ENCODE measurements at places on chromosomes 6 and 20. TPM values are rescaled to one million over a fixed set of nuclear protein-coding genes. Genes with fewer than 3 reads are reported as not detected.

- no peak for DNase-seq
- H3K36me3 ChIP-seq: no peaks in the 10 kb centered on the region
- H3K4me3 ChIP-seq: no peak overlapping the region
- H3K27ac ChIP-seq: no peak overlapping the region
- no peaks in the 10 kb centered on the region for H3K27me3 ChIP-seq
These were observed 224.8 kb downstream of the GJA1 start for GRCh38 chr6:121660277-121660676.

GRCh38 chr6:144897441-144897921 lies 612.3 kb downstream of the UTRN start:
- H3K36me3 ChIP-seq: peaks cover 21% of the 10 kb centered on the region
- no peak overlapping the region for H3K27ac ChIP-seq
- DNase-seq: no peak

DNA sequence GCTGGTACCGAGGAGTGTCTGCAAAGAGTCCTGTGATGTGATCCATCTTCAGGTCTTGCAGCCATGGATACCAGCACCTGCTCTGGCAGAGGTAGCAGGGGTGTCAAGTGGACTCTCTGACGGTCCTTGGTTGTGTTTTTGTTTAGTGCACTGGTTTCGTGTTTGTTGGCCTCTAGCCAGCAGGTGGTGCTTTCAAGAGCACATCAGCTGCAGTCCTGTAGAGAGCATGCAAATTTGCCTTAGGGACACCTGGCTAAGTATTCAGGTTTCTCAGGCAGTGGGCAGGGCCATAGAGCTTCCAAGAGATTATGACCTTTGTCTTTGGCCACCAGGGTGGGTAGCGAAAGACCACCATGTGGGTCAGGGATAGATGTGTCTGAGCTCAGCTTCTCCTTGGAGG lies 14.5 kb upstream of the RGS17 start:
- DNase-seq: peak; percentile 46
- H3K36me3 ChIP-seq: no peaks in the 10 kb centered on the region
- H3K4me1 ChIP-seq: no peaks in the 10 kb centered on the region
- no peaks in the 10 kb centered on the region for H3K27me3 ChIP-seq

- H3K36me3 ChIP-seq: no peaks in the 10 kb centered on the region
- no peak for DNase-seq
- no peak overlapping the region for H3K27ac ChIP-seq
These were observed 545.7 kb downstream of the PRKN start for GRCh38 chr6:162181741-162182401.

GRCh38 chr6:28615955-28616747 lies 90.5 kb downstream of the GPX5 start:
- no peak overlapping the region for H3K27ac ChIP-seq
- peak; percentile 81 for DNase-seq
- no peaks in the 10 kb centered on the region for H3K4me1 ChIP-seq
- H3K4me3 ChIP-seq: no peak overlapping the region
- no peaks in the 10 kb centered on the region for H3K27me3 ChIP-seq
- H3K36me3 ChIP-seq: no peaks in the 10 kb centered on the region

- H3K27me3 ChIP-seq: no peaks in the 10 kb centered on the region
- no peak for DNase-seq
- no peak overlapping the region for H3K27ac ChIP-seq
- H3K4me1 ChIP-seq: no peaks in the 10 kb centered on the region
- no peak overlapping the region for H3K4me3 ChIP-seq
- H3K36me3 ChIP-seq: no peaks in the 10 kb centered on the region
These were observed 370.7 kb downstream of the RFPL4B start for GRCh38 chr6:112717856-112718255.

GRCh38 chr20:24977797-24978196 lies 14.8 kb downstream of the APMAP start:
- DNase-seq: no peak
- no peak overlapping the region for H3K4me3 ChIP-seq
- H3K4me1 ChIP-seq: no peaks in the 10 kb centered on the region
- H3K36me3 ChIP-seq: peaks cover 75% of the 10 kb centered on the region

- no peaks in the 10 kb centered on the region for H3K27me3 ChIP-seq
- no peak overlapping the region for H3K4me3 ChIP-seq
- DNase-seq: no peak
- no peaks in the 10 kb centered on the region for H3K36me3 ChIP-seq
These were observed 140.9 kb downstream of the LPA start for GRCh38 chr6:160523223-160523622.

GRCh38 chr6:1609041-1609647 lies 571 bp upstream of the FOXC1 start:
- peak overlapping the region; percentile 49 for H3K4me3 ChIP-seq
- peaks cover 75% of the 10 kb centered on the region for H3K27me3 ChIP-seq
- no peaks in the 10 kb centered on the region for H3K36me3 ChIP-seq
- H3K27ac ChIP-seq: no peak overlapping the region

GRCh38 chr6:699319-699718 lies 6.4 kb upstream of the EXOC2 start:
- H3K36me3 ChIP-seq: no peaks in the 10 kb centered on the region
- H3K27me3 ChIP-seq: no peaks in the 10 kb centered on the region
- H3K4me1 ChIP-seq: peaks cover 2% of the 10 kb centered on the region
- no peak overlapping the region for H3K27ac ChIP-seq

- peaks cover 66% of the 10 kb centered on the region for H3K36me3 ChIP-seq
- no peak overlapping the region for H3K4me3 ChIP-seq
- no peaks in the 10 kb centered on the region for H3K27me3 ChIP-seq
- no peak for DNase-seq
- no peaks in the 10 kb centered on the region for H3K4me1 ChIP-seq
- H3K27ac ChIP-seq: no peak overlapping the region
These were observed 14.7 kb downstream of the PI16 start for GRCh38 chr6:36969240-36969691.

- H3K4me1 ChIP-seq: no peaks in the 10 kb centered on the region
- H3K27ac ChIP-seq: no peak overlapping the region
- DNase-seq: no peak
- H3K27me3 ChIP-seq: no peaks in the 10 kb centered on the region
- no peak overlapping the region for H3K4me3 ChIP-seq
These were observed 123.4 kb downstream of the C6orf118 start for GRCh38 chr6:165186041-165186440.

DNA sequence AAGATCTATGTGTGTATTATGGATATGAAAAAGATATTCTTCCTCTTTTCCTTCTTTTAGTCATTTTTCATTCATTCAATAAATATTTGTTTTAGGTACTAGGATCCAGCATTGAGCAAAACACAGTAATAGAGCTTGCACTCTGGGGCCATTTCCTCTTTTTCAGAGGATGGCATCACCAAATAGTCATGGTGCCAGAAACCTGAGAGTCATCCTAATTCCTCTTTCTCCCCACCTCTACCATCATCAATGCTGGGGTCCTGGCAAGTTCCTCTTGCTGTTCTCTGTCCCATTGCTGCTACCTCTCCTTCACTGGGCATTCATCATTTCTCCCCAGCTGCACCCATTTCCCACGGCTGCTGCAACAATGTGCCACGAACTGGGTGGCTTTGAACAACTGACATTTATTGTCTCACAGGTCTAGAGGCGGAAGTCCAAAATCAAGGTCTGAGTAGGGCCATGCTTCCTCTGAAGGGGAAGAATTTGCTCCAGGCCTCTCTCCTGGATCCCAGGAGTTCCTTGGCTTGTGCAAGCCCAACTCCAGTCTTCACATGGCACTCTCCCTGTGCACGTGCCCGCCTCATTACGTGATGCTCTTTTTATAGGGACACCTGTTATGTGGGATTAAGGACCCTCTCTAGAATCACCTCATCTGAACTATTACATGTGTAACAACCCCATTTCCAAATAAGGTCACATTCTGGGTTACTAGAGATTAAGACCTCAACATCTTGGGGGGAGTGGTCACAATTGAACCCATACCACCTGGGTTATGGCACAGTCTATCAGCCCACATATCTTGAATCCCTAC lies 9.5 kb upstream of the IGF2R start:
- H3K27ac ChIP-seq: no peak overlapping the region
- no peaks in the 10 kb centered on the region for H3K36me3 ChIP-seq
- H3K4me3 ChIP-seq: no peak overlapping the region
- H3K27me3 ChIP-seq: no peaks in the 10 kb centered on the region

- DNase-seq: no peak
- peaks cover 33% of the 10 kb centered on the region for H3K36me3 ChIP-seq
- H3K27me3 ChIP-seq: no peaks in the 10 kb centered on the region
- no peak overlapping the region for H3K27ac ChIP-seq
- no peak overlapping the region for H3K4me3 ChIP-seq
These were observed 141.7 kb downstream of the TMEM242 start for GRCh38 chr6:157181649-157182048.

- no peaks in the 10 kb centered on the region for H3K27me3 ChIP-seq
- no peaks in the 10 kb centered on the region for H3K4me1 ChIP-seq
- no peak overlapping the region for H3K4me3 ChIP-seq
- no peak for DNase-seq
These were observed 91.5 kb downstream of the RIMS1 start for GRCh38 chr6:71977884-71978283.

DNA sequence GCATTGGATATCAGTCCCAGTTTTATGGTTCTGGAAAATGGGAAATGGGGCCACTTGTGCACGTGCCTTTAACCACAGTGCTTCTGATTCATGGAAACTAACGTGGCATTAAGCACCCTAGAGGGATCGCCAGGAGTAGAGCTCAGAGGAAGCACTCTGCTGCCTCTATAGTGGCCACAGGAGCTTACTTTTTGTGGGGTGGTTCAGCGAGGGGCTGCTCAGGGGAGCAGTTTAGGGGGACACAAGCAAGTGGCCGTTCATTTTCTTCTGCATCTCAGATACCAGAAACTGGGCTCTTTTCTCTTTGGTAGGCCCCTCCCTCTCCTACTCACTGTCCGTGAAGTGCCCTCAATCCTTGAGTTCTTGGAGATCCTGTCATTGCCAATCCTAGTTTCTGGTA lies 28.5 kb downstream of the AGPAT4 start:
- H3K27ac ChIP-seq: no peak overlapping the region
- DNase-seq: no peak
- H3K4me1 ChIP-seq: no peaks in the 10 kb centered on the region
- no peaks in the 10 kb centered on the region for H3K27me3 ChIP-seq

- H3K27ac ChIP-seq: no peak overlapping the region
- peaks cover 5% of the 10 kb centered on the region for H3K4me1 ChIP-seq
- DNase-seq: no peak
- no peaks in the 10 kb centered on the region for H3K27me3 ChIP-seq
- no peaks in the 10 kb centered on the region for H3K36me3 ChIP-seq
These were observed 34.3 kb upstream of the TMEM30A start for GRCh38 chr6:75318900-75319299.

GRCh38 chr6:43812850-43813578 lies 43.0 kb downstream of the VEGFA start:
- no peak for DNase-seq
- no peak overlapping the region for H3K4me3 ChIP-seq
- no peaks in the 10 kb centered on the region for H3K4me1 ChIP-seq
- H3K36me3 ChIP-seq: no peaks in the 10 kb centered on the region
- H3K27me3 ChIP-seq: no peaks in the 10 kb centered on the region
- no peak overlapping the region for H3K27ac ChIP-seq

- H3K27ac ChIP-seq: no peak overlapping the region
- H3K36me3 ChIP-seq: no peaks in the 10 kb centered on the region
- H3K4me3 ChIP-seq: no peak overlapping the region
- no peaks in the 10 kb centered on the region for H3K4me1 ChIP-seq
- no peaks in the 10 kb centered on the region for H3K27me3 ChIP-seq
These were observed 103.2 kb upstream of the RIPOR2 start for GRCh38 chr6:25038999-25039398.

- H3K27me3 ChIP-seq: no peaks in the 10 kb centered on the region
- no peaks in the 10 kb centered on the region for H3K36me3 ChIP-seq
- no peak overlapping the region for H3K27ac ChIP-seq
These were observed 542.0 kb upstream of the RNF217 start for GRCh38 chr6:124420116-124420840.

DNA sequence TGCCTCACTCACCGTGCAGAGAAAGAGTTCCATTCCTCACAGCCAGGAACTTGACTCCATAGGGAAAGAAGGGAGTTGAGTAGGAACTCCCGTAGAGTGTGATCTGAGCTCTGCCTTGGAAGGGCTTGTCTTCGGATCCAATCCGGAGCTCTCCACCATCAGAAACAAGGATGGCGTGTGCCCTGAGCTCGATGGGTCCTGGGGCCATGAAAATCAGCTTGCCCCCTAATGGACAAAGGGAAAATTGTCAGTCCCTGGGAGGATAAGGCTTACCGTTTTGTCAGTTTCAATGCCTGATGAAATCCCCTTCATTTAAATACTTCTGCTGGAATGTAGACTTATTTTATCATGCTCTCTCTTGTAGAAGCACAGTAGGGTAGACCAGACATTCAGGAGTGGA lies 153.3 kb downstream of the PKHD1 start:
- peaks cover 10% of the 10 kb centered on the region for H3K36me3 ChIP-seq
- H3K4me3 ChIP-seq: no peak overlapping the region
- H3K27ac ChIP-seq: no peak overlapping the region
- DNase-seq: peak; percentile 75

DNA sequence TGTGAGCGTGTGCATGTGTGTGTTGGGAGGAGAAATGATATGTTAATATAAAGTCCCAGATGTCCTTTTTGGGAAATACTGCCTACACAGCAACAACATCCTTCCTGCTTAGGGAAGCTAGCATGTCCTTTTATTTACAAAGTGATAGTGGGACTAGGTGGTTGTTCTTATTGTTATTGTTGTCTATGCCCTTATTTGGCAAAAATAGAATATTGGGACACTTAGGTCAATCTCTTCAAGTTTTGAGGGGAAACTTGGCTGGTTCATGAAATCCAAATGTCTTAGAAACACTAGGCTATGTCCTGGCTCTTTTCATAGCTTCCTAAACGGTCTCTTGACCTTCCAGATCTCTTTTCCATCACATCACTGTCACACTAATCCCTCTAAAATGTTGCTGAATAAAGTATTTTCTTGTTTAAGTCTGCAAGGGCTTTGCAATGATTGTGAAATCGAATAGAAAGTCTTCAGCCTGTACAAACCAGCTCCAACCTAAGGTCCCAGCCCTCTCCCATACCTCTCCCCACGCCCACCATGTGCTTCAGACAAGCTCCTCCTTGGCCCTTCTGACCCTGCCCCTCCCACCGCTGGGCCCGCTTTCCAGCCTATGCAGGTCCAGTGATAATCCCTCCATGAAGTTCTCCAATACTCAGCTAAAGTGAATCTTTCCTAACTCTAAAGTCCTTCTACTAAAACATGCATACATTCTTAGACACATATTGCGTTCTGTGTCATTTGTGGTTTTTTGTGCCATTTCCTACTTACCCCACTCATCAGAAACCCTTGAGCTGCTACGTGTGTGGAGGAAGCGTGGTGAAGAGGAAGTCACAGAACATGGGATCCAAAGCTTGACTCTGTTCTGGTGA lies 205.1 kb downstream of the LY86 start:
- no peak overlapping the region for H3K27ac ChIP-seq
- no peaks in the 10 kb centered on the region for H3K4me1 ChIP-seq
- H3K4me3 ChIP-seq: no peak overlapping the region
- no peaks in the 10 kb centered on the region for H3K27me3 ChIP-seq

The TMEM244 gene
- not detected for total RNA-seq

The CLIC1 gene
- total RNA-seq: 265 TPM

The TREML1 gene
- total RNA-seq: not detected

The SRSF3 gene
- total RNA-seq: 954 TPM

The FOXA2 gene
- total RNA-seq: not detected

The COL19A1 gene
- total RNA-seq: not detected

The CASP8AP2 gene
- 33.6 TPM for total RNA-seq

The PXDC1 gene
- 3.1 TPM for total RNA-seq

The USP49 gene
- total RNA-seq: 18.7 TPM

The ZKSCAN4 gene
- 8.8 TPM for total RNA-seq

The LRRN4 gene
- total RNA-seq: 0.22 TPM

The HLA-DRB1 gene
- total RNA-seq: 25.9 TPM
